Right lung (tissue), 10 donors: ENCODE measurements at places on chromosomes 4 and X.
A peak's percentile ranks its signal among the peaks of the same experiment; 100 is the strongest.

DNA sequence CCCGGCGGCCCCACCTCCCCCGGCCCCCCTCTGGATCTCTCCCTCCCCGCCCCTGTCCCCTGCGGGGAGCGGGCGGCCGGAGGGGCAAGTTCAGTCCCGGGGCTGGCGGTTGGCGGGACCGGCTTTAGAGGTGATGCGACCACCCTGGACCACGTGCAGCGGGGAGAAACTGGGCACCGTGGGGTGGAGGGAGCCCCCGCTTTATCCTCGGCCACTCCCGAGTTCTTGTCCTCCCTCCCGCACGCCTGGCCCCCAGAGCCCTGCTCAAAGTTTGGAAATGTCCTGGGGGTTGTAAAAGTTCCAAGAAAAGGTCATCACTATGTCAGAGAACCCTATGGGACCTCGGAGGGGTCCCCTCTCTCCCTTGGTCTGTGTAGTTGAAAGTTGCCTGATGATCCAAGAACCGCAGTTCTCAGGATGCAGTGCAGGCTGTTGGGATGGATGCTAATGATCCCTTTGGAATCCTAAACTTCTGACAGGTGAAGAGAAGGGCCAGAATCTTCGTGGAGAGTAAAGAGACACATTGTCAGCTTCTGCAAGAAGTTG lies 411 bp upstream of the VEGFC start:
- no peak for DNase-seq

DNA sequence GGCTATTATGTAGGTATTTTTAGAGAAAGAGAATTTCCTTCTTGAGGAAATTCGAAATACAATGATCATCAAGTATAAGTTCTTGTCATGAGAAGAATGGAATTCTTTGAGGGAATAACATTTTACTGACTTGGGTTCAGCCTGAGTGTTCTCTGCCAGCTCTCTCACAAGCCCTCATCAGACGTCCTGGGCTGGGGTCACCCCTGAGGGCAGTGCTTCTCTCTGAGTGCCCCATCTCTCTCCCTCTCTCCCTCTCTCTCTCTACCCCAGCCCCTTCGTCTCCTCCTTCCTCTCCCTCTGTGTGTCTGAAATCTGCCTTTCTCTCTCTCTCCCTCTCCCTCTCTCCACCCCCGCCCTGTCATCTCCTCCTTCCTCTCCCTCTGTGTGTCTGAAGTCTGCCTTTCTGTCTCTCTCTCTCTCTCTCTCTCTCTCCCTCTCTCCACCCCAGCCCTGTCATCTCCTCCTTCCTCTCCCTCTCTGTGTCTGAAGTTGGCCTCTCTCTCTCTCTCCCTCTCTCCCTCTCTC lies 241.7 kb upstream of the PSAPL1 start:
- DNase-seq, result no peak

DNA sequence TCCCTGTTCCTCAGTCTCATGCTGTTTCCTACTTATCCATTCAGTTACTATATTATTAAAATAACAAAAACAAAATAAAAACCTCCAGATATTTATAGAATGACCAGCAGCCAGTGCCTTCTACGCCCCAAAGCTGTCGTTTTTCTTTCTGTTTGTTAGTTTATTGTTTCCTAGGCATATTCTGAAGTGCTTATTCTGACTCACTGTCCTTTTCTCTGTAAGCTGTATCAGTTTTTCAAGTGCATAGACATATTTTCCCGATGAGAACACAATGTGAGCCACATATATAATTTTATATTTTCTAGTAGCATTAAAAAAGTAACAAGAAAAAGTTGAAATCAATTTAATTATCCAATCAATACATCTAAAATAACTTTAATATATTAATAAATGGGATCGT lies 2158.6 kb upstream of the TENM3 start:
- DNase-seq, result no peak

- peak; percentile 90 for DNase-seq
Measured at GRCh38 chrX:48021026-48021900, 14.5 kb downstream of the SPACA5 start.

DNA sequence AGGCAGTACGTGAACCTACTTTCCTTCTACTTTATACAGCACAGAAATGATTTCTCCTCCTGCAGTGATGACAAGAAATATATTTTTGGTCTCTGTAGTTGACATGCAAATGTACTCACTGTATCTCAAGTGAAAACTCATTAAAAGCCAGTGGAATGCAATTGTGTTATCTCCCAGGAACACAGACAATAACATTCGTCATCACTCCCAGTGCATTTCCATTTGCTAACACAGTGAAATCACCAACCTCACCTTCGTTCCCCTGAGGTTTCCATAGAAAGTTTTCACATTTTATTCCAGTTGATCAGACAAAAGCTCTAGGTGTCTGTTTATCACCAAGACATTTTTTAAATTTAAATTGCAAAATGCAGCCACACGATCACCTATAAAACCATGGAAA lies 2.5 kb upstream of the SPANXD start:
- DNase-seq, result no peak

DNA sequence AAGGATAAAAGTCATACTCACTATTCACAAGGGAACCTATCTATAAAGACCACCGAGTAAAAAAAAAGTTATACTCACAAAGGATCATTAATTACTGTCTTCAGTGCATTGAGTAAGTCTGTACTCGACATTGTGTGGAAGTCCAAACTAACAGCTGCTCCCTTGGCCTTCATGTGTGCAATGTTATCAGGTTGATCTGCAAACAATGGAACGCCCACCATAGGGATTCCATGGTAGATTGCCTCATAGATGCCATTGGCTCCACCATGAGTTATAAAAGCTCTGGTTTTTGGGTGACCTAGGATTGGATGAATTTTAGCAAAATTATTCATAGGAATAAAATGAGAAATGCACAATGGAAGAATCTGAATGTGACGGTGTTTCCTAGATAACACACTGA lies 10.6 kb downstream of the UGT2B4 start:
- DNase-seq, result no peak

- DNase-seq, result no peak
Measured at GRCh38 chr4:14379183-14379582, 623.1 kb upstream of the CPEB2 start.

GRCh38 chr4:181685911-181686310 lies 557.3 kb upstream of the TENM3 start:
- DNase-seq, result no peak

DNA sequence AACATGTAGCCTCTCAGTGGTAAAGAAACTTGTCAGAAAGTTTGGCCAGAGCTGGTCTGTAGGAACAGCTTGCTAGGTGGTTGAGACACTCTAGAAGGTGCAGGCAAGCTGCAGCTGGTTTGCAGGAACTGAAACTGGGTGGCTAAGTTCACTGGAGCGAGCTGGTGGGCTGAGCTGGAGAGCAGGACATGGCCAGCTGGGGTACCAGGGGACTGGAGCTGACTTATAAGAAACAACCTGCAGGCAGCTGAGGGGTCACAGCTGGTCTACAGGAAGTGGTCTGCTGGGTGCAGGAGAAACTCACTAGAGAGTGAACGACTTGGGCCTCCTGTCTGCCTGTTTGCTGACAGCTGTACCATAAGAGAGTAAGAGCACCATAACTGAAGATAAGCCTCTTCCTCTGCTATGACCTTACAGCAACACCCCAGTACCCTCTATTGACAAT lies 157.1 kb upstream of the LNX1 start:
- no peak for DNase-seq

DNA sequence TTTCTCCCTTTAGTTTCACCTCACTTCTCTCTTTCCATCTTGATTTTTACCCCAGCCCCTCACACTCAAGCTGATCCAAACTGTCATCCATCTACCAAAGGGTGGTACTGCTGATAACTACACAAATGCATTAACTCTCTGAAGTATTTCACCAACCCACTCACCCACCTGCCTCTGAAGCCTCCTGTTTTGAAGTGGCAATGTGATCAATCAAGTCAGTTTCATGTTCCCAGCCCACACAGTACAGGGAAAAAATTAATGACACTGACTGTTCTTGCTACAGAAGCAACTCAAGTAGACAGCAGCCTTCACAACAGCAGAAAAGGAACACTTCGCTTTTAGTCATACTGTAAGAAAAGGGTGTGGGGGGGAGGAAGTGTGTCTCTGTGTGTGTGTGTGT lies 183.0 kb upstream of the NOCT start:
- DNase-seq, result no peak

DNA sequence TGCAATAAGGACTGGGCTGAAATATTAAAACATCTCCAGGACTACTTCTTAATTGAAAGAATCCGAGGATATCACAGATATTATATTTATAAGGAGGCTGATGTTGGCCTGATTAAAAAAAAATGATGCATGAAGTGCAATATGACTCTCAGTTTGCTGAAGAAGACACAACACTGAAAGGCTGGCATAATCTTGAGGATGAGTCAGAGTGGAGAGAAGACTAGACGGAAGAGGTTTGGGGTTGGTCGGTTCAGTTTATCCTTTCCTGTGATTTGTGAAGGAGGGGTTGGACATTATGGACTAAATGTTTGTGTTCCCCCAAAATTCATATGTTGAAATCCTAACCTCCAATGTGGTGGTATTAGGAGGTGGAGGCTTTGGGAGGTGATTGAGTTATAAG lies 170.3 kb downstream of the CORIN start:
- no peak for DNase-seq

GRCh38 chr4:137370679-137371078 lies 161.6 kb downstream of the PCDH18 start:
- no peak for DNase-seq

DNA sequence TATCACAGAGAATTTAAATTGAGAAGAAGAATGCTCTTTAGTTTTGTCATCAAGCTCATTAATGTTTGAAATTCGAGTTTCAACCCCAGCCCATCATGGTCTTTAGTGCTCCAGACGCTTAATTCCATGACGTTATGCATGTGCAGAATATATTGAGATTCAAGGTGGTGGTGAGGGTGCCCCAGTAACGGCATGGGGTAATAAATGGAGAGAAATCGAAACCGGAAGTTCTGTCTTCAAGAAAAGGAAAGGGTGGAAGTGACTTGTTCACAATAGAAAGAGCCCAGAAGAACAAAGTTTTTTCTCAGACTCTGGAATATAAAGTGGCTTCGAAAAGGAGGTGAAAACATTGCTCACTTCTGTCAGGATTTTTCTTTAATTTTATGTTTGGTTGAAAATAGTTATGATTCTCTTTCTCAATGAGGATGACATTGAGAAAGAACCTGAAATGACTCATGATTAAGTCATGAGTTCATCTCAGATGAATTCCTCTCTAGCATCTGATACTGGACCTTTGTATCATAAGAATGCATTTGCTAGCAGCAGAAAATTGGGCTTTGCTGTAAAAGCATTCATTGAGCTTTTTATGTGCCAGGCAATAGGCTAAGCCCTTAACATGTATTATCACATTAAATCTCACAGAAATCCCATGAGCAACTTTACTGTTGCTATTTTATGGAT lies 779 bp upstream of the DDX60L start:
- peak; percentile 45 for DNase-seq

DNA sequence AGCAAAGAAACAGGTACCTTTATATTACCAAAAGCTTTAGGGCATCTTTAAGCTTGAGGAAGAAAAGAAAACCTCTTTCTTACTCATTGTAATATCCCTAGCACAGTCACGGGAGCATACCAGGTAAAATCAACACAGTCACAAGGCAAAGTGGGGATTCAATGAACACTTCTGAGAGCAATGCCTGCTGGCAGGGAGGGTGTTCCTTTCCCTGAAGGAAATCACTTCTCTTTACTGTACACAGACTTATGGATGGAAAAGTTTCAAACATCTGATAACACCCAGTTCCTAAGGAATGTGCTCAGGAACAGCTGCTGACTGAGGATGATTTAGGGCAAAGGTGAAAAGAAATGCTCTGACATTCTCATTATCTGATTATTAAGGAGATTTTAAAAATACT lies 94.8 kb downstream of the MAML3 start:
- no peak for DNase-seq

DNA sequence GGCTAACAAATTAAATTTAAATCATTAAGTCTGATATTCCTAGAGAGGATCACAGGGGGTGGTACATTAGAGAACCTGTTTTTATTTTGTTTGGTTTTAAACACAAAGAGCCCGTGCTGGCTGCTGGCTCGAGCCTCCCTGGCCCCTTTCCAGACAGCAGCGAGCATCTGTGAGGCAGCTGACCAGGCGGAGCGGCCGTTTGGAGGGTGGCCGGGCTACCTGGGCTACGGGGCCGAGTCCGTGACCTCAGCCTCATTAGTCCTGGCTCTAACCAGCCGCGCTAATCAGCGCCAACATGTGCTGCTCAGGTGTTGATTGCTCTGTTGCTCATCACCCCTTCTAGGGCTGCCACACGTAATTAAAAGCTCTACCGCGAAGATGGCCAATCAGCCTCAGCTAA lies 35.3 kb downstream of the DCTD start:
- DNase-seq, result no peak

GRCh38 chr4:40055511-40055862 lies 1.2 kb upstream of the N4BP2 start:
- DNase-seq, result no peak

DNA sequence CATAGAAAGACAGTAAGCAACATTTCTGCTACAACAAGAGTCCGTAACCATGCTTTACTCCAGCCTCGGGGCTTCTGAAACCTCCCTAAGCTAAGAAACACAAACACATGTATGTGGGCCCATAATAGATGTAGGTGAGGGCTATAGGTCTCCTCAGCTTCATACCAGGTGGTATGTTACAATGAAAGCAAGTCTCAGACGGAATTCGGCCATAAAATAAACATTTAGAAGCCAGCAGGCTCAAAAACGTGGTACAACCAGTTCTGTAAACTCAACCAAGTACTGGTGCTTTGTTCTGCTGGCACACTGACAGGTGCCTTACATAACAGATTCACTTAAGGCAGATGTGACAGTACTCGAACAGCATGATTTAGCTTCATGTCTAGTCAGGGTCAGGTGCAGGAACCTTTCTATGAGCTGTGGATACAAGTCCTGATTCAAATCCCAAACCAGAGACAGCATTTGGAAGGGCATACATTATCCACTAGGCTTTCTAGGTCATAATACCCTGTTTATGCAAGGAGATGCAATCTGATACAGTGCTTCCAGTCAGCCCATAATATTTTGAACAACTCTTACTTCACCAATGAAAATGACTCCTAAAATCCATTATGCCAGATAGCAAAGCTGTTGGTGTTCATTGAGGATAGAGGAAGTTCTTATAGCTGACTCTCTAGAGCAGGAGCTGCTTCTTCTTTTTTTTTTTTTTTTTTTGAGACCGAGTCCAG lies 113.8 kb upstream of the ENPP6 start:
- DNase-seq, result peak; percentile 52

DNA sequence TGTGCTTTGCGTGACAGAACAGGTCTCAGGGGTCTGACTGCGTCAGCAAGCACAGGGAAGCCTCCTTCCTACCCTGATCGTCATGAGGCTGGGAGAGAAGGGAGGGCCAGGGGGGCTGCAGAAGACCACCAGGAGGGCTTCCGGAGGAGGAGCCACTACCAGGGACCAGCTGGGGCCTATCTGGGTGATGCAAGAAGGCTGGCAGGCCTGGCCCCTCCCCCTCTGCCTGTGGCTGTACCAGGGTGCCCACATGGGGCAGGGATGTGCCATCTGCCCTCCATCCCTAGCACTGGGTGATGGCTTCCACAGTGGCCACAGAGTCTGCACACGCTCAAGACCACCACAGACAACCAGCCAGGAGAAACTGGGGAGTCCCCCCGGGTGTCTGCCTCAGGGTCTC lies 116.4 kb upstream of the NKX1-1 start:
- no peak for DNase-seq
